ENCODE measurements at places on chromosomes 7 and 10.

GRCh38 chr7:79668292-79668691 is 214.8 kb upstream of the MAGI2 start:
- DNase-seq, result no peak

DNA sequence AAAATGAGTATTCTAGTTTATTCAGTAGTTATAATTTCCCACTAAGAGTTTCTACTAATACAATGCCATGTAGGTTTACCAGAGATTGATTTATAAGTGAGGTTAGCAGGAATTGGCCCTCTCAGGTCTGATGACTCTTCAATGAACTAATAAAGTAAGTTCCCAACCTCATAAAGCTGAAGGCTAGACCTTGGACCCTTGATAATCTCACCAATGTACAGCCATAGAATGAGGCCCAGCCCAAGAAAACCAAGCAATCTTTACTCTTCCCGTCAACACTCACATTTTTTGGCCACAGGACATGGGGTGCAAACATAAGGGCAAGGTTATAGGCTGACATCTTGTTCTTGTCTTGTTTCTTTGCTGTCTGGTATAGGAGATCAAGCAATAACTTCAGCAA is 33.3 kb downstream of the ARHGAP19 start:
- no peak for DNase-seq

DNA sequence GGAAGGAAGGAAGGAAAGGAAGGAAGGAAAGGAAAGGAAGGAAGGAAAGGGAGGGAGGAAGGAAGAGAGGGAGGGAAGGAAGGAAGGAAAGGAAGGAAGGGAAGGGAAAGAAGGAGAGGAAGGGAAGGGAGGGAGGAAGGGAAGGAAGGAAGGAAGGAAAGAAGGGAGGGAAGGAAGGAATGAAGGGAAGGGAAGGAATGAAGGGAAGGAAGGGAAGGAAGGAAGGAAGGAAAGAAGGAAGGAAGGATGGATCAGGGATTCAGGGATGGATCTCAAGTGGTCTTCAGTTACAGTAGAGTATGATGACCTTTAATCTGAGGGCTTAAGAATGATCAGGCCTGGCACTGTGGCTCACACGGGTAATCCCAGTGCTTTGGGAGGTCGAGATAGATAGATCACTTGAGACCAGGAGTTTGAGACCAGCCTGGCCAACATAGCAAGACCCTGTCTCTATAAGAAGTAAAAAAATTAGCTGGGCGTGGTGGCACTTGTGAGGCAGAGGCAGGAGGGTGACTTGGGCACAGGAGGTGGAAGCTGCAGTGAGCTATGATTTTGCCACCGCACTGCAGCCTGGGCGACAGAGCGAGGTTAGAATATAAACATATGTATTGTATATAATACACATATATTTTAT is 760 bp upstream of the FOXK1 start:
- DNase-seq, result no peak

GRCh38 chr7:69773535-69774225 is 175.4 kb downstream of the AUTS2 start:
- no peak for DNase-seq

- no peak for DNase-seq
Measured at GRCh38 chr7:43395351-43395750, 187.6 kb upstream of the STK17A start.

- DNase-seq, result no peak
Measured at GRCh38 chr10:92112462-92112861, 178.4 kb downstream of the CPEB3 start.
